ENCODE measurements at places on chromosomes 1 and 21. TPM values are rescaled to one million over a fixed set of nuclear protein-coding genes. Genes with fewer than 3 reads are reported as not detected.

Gene KLHDC7A
- not detected for total RNA-seq

Gene PDC
- not detected for total RNA-seq

DNA sequence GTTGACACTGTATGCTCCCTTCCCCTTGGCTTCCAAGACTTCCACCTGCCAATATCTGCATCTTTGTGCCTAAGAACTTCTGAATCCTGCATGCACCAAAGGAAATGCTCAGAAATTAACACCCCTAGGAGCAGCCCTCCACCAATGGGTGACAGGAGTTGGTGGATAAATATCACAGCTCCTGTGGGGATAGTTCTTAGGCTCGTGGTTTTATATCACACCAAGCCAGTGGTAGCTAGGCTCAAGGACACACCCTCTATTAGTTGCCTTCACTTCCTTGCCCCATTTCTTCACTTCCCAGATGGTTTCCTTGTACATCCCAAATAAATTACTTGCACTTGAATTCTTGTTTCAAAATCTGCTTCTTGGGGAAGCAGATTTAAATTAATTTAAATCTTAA, 16.9 kb upstream of the CDC14A start:
- no peak for DNase-seq

DNA sequence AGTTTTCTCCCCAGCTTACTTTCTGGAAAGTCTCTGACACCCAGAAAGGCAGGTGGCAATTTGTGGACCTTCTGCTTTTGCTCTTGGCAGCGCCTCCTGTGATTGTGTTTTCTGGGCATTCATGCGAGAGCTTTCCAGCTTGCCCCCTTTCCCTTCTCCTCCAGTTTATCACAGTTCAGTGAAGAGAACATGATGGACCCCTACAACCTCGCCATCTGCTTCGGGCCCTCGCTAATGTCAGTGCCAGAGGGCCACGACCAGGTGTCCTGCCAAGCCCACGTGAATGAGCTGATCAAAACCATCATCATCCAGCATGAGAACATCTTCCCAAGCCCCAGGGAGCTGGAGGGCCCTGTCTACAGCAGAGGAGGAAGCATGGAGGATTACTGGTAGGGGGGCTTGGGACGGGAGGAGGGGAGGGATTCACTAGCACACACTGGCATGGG, 24.3 kb upstream of the IKBKE start:
- DNase-seq = no peak

- DNase-seq = no peak
These were observed 12.2 kb downstream of the PTCH2 start for GRCh38 chr1:44830900-44831304.

- DNase-seq = no peak
These were observed 12.0 kb upstream of the SLAMF1 start for GRCh38 chr1:160658814-160659193.

Measured in left ventricle myocardium inferior (tissue), 1 donor.